ENCODE measurements at places on chromosomes 11 and 22. TPM values are rescaled to one million over a fixed set of nuclear protein-coding genes. Genes with fewer than 3 reads are reported as not detected.

MRTFA gene
- total RNA-seq, result 40.5 TPM

OR6A2 gene
- total RNA-seq, result 0.37 TPM

DNAJB7 gene
- total RNA-seq, result not detected

MUC15 gene
- total RNA-seq, result not detected

COMT gene
- 210 TPM for total RNA-seq

RBMXL2 gene
- 0.11 TPM for total RNA-seq

SEZ6L gene
- total RNA-seq, result not detected

SMIM35 gene
- not detected for total RNA-seq

SCGB2A2 gene
- not detected for total RNA-seq

TLCD5 gene
- 10.1 TPM for total RNA-seq

PPFIBP2 gene
- total RNA-seq, result 16.9 TPM

FIBIN gene
- total RNA-seq, result 65.4 TPM
